ENCODE measurements at places on chromosomes 2 and 18.

DNA sequence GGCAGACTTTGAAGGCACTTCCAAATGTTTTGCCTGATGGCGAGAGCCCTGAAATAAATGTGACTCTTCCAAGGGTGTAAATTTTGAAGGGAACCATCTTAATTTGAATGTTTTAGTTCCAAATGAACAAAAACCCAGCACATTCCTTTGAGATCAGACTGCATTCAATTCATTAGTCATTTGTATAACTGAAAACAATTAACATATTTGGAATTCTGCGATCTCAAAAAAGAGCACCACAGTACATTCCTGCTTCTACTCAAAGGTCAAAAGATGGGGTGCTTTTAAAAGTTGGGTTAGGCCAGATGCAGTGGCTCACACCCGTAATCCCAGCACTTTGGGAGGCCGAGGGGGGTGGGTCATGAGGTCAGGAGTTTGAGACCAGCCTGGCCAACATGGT is 38.2 kb upstream of the CHRNA1 start:
- no peak for DNase-seq

DNA sequence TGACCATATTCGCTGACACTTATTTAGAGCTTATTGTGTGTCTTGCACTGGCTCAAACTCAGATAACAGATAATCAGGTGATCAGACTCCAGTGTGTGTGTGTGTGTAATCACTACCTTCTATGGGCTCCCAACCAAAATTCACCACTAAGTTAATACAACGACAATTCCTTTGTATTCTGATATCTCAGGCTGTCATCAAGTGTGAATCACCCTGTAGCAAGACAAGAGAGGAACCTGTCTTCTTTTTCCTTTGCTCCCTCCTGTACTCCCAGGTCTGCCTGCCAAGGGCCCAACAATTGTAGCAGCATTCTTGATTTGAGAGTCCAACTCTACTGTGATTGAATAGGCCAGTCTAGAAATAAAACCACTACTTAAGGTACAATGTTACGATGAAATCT is 25.8 kb downstream of the ITGB6 start:
- no peak for DNase-seq

GRCh38 chr2:223944166-223944702 is 901 bp downstream of the WDFY1 start:
- DNase-seq: no peak

GRCh38 chr2:12361506-12361905 is 355.2 kb upstream of the TRIB2 start:
- no peak for DNase-seq
